Ovary (tissue), 10 donors: ENCODE measurements at places on chromosomes 12 and 14. TPM values are rescaled to one million over a fixed set of nuclear protein-coding genes. Genes with fewer than 3 reads are reported as not detected.

The RNF212B gene
- total RNA-seq: not detected

GRCh38 chr14:22255017-22255950 is 333.7 kb downstream of the DAD1 start:
- no peak for DNase-seq

DNA sequence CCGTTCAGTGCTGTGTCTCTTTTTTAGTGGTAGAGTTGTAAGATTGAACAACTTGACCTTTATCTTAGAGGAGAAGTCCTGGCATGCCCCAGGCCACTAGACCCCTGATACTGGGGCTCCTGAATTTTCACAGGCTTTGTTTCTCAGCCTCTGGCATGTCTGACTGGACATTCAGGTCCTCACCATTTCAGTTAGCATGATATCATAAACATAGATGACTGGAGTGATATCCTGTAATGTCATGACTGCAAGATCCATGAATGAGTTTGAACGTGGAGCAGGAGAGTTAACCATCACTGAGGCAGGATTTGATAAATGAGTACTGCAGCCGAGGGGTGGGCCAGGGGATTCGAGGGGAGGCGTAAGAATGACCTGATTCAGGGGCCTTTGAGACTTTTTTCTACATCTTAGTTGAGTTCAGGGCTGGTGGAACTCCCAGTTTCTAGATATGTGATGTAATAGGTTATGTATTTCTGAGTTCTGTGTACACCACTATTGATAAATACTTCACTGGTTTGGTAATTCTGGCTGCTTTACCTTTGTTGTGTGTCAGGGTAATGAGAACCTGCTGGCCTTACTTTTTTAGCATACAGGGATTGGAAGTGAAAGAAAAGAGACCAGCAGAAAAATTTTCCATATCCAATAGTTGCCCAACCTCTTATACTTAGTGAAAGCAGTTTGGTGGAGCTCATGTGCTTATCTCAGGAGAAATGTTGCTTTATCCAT is 217.0 kb downstream of the SYNE2 start:
- no peak for DNase-seq

The STRAP gene
- 70.5 TPM for total RNA-seq

The PPP2R5C gene
- total RNA-seq: 96.6 TPM
